Astrocyte (in vitro differentiated cells and primary cell): ENCODE measurements at places on chromosomes 1 and 21. TPM values are rescaled to one million over a fixed set of nuclear protein-coding genes. Genes with fewer than 3 reads are reported as not detected.

The B3GALT6 gene
- total RNA-seq: 22.4 and 27.5 TPM in 2 replicates

The MYBPH gene
- total RNA-seq: not detected in 2 replicates

The CDC7 gene
- 3.3 and 4.0 TPM in 2 replicates for total RNA-seq

The OR2L2 gene
- total RNA-seq: not detected in 2 replicates

- DNase-seq: no peak
Measured at GRCh38 chr1:11482198-11482597, 3.2 kb downstream of the DISP3 start.

DNA sequence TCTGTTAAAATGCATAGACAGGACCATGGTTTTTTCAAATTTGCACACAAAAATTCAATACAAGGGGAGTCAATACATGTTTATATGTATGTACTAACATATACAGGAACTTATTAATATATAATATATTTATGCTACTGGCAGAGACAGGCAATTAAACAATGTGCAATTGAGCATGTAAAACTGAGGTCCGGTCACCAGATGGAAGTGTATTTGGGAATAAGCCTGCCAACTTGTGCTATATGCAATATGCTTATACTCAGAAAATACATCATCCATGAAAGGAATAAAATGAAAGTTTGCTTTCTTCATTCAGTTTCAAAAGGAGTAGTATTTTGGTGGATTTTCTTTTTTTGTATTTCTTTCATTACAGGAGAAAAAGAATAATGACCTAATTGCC lies 640.2 kb upstream of the CXADR start:
- no peak for DNase-seq

- no peak for DNase-seq
Measured at GRCh38 chr1:208058267-208058666, 147.3 kb upstream of the CD34 start.

DNA sequence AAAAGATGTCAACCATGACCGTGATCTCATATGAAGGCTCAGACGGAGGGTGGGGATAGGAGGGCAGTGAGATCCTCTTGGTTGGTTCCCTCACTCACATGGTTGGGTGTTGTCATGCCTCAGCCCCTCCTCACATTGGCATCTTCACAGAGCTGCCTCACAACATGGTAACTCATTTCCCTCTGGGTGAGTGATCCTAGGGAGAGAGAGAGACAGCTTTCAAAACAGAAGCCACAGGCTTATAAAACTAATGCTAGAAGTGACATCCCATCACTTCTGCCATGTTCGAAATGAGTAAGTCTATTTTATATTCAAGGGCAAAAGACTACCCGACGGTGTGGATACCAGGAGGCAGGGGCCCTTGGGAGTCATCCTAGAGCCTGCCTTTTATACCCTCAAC lies 145.5 kb downstream of the SPATA17 start:
- DNase-seq: no peak

- no peak for DNase-seq
Measured at GRCh38 chr1:237181743-237182317, 139.8 kb downstream of the RYR2 start.

DNA sequence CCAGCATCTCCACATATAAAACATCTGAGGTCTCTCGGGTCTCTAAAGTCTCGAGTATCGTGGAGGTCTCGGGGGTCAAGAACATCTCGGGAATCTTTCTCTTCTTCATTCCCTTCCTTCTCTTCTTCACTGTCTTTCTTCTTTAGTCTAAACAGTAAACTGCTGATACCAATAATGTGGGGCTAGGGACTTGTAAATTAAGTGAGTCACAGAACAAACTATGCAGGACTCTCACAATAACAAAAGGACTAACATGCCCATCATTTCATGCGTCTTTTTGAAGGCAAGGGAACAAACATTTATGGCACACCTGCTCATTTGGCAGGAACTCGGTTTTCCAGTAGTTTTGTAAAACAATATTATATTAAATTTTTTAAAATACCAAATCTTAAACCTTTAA lies 32.4 kb downstream of the PRPF38A start:
- DNase-seq: no peak
